ENCODE measurements at places on chromosomes 3 and 15.

- DNase-seq, result no peak
Measured at GRCh38 chr3:111998636-111999483, at the start of gene TAGLN3. Gene TAGLN3 (plus strand): TSS chr3:111998922. CDS start chr3:111999423, 501 bp downstream.

DNA sequence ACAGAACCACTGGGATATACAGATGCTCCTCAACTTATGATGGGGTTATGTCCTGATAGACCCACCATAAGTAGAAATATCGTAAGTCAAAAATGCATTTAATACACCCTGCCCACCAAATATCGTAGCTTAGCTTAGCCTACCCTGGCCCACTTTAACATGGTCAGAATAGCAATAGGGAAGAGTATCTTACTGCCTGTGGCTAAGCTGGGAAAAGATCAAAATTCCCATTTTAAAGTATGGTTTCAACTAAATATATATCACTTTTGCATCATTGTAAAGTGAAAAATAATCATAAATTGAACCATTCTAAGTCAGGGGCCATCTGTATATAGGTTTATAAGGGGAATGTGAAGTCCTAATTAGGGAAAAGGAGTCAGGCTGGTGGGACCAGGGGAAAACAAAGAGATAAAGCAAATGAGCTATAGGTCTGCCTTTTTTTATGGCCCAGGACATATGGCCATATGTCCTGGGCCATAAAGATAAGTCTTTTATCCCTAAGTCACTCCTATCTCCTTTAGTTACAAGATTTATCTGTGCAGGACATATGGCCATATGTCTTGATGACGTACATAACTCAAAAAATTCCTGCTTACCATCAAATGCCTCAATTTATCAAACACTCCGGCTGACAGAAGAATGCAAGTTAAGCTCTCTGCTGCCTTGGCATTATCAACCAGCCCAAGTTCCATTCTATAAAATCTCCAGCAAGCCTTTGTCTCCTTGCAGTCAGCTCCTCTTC is 11.2 kb downstream of the RTP3 start:
- no peak for DNase-seq

- no peak for DNase-seq
Measured at GRCh38 chr3:16790432-16791400, 94.0 kb upstream of the PLCL2 start.

DNA sequence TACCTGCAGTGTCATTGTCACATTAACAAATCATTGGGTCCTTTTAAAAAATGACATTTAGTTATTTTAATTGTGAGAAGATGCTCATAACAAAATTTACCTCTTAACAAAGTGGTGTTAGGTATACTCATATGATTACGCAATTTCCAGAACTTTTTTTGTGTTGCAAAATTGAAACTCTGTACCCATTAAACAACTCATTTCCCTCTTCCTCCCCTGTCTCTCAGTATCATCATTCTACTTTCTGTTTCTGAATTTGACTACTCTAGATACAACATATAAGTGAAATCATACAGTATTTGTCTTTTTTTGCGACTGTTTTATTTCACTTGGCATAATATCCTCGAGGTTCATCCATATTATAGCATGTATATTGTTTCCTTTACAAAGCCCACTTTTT is 58.7 kb upstream of the CHST2 start:
- DNase-seq, result no peak

DNA sequence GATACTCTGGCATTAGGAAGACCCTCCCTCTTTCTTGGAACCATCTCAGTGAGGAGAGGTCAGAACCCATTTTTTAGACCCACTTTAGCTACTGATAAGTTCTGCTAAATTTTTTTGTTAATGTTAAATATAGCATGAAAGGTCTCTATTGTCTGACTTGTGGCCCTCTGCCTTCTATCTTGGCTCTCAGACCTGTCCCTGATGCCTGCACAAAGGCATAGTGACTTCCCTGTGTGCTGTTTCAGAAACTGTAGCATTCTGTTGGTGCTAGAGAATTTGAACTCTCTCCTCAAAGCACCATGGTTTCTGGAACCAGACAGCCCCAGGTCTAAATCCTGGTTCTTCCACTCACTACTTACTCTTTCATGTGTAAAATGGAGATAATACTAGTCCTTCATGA is 15.4 kb downstream of the MAPKBP1 start:
- no peak for DNase-seq

GRCh38 chr15:84740691-84741090 is 7.7 kb upstream of the ZNF592 start:
- DNase-seq, result no peak

GRCh38 chr15:80967451-80967850 is 22.2 kb downstream of the MESD start:
- DNase-seq, result no peak

GRCh38 chr3:177992993-177993970 is 543.0 kb upstream of the KCNMB2 start:
- no peak for DNase-seq

DNA sequence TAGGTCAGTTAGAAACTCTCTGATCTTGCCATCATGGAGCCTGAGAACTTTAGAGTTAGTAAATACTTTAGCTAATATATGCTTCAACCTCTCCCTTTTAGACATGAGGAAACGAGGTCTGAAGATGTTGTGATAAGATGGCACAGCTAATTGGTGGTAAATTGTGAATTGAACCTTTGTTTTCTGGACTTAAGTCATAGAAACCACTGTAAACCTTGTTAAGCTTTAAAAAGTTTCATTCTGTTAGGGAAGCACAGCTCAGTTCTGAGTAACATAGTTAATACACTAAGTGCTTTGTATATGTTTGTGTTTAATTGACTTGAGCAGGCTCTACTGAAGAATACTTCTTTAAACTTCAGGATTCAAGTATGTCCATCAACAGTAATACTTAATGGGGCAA is 108.6 kb downstream of the AKAP13 start:
- no peak for DNase-seq

DNA sequence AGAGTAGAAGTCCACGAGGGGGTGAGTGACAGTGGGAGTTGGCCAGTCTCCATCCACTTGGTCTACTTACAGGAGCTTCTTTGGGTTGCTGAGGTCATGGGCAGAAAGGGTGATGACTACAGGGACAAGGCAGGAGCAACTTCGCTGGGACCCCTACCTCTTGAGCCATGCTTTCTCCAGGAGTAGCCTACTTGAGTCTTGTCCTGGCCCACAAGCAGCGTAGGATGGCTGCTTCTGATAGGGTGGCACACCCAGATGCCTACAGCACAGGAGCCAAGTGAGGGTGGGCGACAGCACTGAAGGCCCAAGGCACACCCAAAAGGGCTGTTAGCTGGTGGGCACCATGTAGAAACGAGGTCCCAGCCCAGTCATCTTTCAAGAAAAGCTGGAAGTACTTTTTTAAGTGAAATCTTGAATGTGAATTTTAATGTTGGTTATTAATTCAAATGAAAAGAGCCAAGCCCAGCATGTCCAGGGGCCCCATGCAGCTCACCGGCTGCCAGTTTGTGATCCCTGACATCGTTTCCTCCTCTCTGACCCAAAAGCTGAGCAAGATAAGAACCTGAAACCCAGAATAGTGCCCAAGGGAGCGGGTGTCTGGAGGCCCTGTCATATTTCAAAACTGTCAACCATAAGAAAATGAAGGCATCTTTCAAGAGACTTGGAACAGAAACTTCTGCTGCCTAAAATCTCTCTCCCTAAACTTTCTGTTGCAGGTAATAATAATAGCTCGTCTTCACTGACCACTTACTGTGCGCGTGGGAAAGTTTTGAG is 2.2 kb upstream of the CPEB1 start:
- no peak for DNase-seq

GRCh38 chr3:75737831-75738493 is 47.4 kb downstream of the ZNF717 start:
- no peak for DNase-seq

- DNase-seq, result no peak
Measured at GRCh38 chr3:25902586-25902985, 112.7 kb downstream of the OXSM start.

- DNase-seq, result no peak
Measured at GRCh38 chr3:151918253-151919029, 45.0 kb downstream of the SUCNR1 start.

DNA sequence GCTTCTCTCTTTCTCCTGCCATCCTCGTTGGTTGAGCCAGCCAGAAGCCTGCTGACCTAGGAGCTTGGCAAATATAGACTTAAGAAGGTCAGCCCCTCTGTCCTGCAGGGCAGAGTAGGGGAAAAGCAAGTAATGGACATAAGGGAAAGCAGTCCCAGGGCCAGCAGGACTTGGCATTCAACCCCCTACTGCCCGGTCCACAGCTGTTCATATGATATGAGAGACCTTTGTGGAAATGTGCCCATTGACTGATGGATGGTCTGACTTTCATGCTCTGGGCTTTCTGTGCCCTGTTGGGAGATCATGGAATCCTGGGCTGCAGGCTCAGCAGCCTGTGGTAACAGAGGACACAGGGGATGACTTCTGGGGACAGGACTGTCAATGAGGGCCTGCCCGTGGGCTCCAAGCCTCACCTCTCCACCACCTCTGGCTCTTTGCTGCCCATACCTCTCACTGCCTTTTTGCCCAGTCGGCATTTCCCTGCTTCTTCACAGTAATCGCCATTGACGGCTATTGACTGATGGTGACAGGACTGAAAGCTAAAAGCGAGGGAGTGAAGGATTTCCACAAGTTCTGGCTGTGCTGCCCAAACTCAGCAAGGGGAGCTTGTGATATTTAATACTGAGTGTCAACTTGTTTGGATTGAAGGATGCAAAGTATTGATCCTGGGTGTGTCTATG is 60.0 kb upstream of the NMNAT3 start:
- DNase-seq, result no peak

DNA sequence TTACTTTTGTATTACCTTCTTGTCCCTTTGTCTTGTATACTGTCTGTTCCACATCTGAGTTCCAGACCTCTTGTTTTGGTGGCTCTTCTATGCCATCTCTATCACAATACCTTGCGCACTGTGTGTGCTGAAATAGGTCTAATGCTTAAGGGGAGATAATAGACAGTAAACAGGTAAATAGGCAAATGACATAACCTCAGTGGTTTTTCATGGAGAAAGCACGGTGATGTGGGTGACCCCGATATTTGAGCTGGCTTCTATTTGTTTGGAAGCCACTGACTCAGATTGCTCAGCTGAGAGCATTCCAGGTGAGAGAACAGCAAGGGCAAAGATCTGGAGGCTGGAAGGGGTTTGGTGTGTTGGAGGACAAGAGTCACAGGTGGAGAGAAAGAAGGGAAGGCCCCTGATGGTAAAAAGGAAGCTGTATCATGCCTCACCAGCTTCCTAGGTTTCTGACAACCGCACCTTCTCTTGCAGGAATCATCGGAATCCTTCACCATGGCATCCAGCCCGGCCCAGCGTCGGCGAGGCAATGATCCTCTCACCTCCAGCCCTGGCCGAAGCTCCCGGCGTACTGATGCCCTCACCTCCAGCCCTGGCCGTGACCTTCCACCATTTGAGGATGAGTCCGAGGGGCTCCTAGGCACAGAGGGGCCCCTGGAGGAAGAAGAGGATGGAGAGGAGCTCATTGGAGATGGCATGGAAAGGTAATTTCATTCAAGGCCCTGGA is 795 bp downstream of the MCM2 start:
- no peak for DNase-seq

- DNase-seq, result no peak
Measured at GRCh38 chr3:17724122-17724521, 18.3 kb downstream of the TBC1D5 start.

- DNase-seq, result no peak
Measured at GRCh38 chr3:176737480-176738110, 459.7 kb downstream of the TBL1XR1 start.

GRCh38 chr3:30695302-30696061 is 89.1 kb downstream of the TGFBR2 start:
- DNase-seq, result no peak

GRCh38 chr3:43217633-43218032 is 68.7 kb upstream of the SNRK start:
- DNase-seq, result no peak

GRCh38 chr15:74482661-74483060 is 21.7 kb upstream of the UBL7 start:
- no peak for DNase-seq

GRCh38 chr3:170632780-170633179 is 46.9 kb upstream of the SLC7A14 start:
- no peak for DNase-seq

- no peak for DNase-seq
Measured at GRCh38 chr15:100461049-100461448, 67.7 kb downstream of the CERS3 start.

Measured in stimulated activated CD8-positive, alpha-beta memory T cell treated with anti-CD3 and anti-CD28 coated beads, Interleukin-4, amount 100 ng/mL, for 1 hour (primary cell).